SW 1271 (cell line): ENCODE measurements at places on chromosomes 13 and 19.

DNA sequence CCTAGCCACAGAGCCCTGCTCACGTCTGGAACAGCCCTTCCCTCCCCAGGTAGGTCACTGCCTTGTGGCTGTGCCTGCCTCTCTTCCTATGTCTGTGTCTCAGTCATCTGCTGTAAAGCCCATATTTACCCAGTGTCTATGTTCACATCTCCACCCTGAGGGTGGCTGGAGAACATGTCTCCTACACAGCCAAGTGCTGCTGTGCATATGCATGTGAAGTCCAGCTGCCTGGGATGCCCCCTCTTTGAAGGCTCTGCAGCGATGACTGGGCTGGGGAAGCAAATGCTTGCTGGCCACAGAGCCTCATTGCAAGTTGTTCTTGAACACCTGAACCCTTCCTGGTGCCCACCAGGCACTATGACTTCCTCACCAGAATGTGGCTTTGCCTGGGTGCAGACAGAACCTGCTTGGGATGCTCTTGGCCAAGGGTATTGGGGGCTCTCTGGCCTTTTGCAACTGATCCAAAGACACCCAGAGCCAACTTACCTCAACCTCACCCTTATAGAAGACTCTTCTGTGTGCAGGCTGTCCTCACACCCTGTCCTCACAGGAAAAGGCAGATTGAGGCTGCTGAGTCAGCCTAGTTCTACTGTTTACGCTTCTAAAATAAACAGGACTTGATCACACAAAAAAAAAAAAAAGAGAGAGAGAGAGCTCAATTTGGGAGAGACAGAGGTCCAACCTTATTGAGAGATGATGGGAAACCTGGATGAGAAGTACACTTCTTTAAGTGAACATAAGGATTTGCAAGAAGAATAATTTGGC lies 26.5 kb downstream of the MRPL57 start:
- no peak for DNase-seq

DNA sequence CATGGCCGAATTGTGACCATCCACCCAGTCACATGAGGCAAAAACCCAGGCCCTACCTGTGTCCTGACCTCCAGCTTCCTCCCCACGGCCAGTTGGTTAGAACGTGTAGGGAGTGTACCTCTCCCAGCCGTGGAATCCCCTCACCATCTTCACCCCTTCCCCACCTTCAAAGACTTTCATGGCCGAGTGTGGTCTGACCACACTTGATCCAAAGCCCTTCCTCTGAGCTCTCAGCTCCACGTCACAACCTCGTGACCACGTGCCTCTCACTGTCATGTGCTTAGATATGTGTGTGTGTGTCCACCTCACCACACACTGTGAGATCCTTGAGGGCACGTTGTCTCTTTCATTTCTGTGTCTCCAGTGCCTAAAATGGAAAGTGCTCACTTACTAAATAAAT lies 48.6 kb upstream of the UBE2L5 start:
- no peak for DNase-seq

GRCh38 chr13:19048381-19048780 lies 133.2 kb downstream of the TUBA3C start:
- DNase-seq = no peak

- no peak for DNase-seq
Observed at GRCh38 chr13:60392131-60392530, 4.9 kb upstream of the TDRD3 start.

GRCh38 chr13:106683179-106683578 lies 115.2 kb upstream of the ARGLU1 start:
- no peak for DNase-seq

DNA sequence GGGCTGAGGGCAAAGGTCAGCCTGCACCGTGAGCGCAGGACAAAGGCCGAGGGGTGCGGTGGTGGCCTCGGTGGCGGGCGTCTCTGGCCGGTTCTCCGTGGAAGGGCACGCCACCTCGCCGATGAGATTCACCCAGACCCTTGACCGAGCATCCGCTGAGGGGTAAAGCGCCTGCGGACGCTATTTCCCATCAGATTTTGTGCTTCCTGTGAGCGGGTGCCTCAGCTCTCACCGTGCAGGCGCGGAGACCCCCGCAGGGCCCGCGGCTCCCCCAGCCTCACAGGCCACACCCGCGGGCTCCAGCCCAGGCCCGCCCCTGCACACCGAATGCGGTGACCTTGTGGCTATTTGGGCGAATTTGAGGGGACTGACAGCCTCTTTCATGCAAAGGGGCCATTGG lies 348.0 kb downstream of the TEX29 start:
- DNase-seq = no peak

DNA sequence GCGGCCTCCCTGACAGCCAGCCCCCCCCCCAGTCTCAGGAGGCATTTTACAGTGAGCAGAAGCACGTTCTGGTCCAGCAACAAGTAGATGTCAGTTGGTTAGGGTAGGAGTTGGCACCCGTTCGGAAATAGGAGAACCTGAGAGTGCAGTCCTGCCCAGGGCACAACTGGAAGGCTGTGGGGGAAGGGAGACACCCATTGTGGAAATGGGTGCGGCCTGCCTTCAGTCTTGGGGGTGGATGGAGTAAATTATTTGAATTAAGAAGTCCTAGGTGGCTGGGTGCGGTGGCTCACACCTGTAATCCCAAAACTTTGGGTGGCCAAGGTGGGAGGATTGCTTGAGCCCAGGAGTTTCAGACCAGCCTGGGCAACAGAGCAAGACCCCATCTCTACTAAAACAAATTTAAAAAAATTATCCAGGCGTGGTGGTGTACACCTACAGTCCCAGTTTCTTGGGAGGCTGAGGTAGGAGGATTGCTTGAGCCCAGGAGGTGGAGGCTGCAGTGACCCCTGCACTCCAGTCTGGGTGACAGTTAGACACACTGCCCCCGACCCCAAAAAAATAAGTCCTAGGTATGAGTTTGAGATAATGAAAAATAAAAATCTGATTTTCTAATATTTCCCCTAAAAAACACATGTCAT lies 1.2 kb downstream of the CIRBP start:
- no peak for DNase-seq

GRCh38 chr13:79003989-79004898 lies 345.3 kb upstream of the OBI1 start:
- DNase-seq = no peak

DNA sequence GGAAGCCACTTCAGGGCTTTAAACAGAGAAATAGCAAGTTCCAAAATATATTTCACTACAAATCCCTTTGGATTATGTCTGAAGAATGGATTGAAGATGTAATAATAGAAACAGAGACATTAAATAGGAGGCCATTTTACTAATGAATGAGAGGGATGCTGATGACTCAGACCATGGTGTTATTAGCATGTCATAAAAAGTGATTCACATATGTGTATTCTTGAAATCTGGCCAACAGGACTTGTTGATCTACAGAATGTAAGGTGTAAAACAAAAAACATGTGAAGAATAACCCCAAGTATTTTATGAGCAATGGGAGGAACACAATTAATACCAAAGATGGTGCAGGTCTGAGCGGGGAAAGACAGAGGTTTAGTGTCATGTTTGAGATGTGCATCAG lies 873.7 kb downstream of the SLITRK5 start:
- DNase-seq = no peak
